ENCODE measurements at places on chromosomes 4 and X.
A peak's percentile ranks its signal among the peaks of the same experiment; 100 is the strongest.

DNA sequence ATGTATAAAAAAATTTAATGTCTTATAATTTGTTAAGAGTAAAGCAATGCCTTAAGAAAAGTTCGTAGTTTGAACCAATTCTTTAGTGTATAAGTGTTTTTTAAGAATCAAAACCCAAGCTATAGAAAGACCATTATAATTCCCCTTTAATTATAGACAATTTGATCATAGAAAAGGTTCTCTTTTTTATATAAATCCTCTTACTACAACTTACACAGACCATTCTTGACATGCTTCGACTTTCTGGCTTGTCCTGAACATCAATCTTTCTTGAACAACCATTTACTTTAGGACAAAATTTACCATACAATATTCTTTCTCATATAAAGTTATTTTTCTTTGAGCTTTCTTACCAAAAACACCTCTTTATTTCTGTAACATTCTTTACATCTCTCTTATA, 330.5 kb upstream of the SPANXN1 start:
- no peak overlapping the region for H3K27ac ChIP-seq
- DNase-seq, result no peak
- H3K4me3 ChIP-seq, result no peak overlapping the region

GRCh38 chr4:74471264-74471663, 26.3 kb downstream of the AREG start:
- no peak for DNase-seq
- H3K4me3 ChIP-seq, result no peak overlapping the region
- H3K27me3 ChIP-seq, result no peaks in the 10 kb centered on the region
- H3K4me1 ChIP-seq, result 0 out of 2 replicates have a peak, but pooled peaks cover 5% of the 10 kb centered on the region
- no peaks in the 10 kb centered on the region for H3K36me3 ChIP-seq
- no peak overlapping the region for H3K27ac ChIP-seq

DNA sequence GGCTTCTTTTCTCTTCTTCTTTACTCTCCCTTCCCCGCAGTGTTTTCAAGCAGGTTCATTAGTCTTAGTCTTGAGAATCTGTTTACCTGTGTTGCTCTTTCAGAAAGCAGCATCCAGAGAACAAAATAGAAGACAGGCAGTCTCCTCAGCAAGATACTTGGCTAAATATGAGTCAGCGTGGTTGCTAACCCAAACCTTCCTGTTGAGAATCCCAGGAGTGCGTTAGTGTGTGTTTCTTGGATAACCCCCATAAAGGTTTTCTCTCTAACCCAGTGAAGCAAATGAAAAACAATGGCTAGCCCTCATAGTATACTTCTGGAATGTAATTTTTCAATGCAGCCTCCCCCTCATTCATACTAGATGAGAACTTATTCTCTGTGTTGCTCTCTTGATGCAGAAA, 41.1 kb downstream of the BMPR1B start:
- no peaks in the 10 kb centered on the region for H3K36me3 ChIP-seq
- DNase-seq, result no peak
- no peaks in the 10 kb centered on the region for H3K4me1 ChIP-seq
- no peak overlapping the region for H3K4me3 ChIP-seq

DNA sequence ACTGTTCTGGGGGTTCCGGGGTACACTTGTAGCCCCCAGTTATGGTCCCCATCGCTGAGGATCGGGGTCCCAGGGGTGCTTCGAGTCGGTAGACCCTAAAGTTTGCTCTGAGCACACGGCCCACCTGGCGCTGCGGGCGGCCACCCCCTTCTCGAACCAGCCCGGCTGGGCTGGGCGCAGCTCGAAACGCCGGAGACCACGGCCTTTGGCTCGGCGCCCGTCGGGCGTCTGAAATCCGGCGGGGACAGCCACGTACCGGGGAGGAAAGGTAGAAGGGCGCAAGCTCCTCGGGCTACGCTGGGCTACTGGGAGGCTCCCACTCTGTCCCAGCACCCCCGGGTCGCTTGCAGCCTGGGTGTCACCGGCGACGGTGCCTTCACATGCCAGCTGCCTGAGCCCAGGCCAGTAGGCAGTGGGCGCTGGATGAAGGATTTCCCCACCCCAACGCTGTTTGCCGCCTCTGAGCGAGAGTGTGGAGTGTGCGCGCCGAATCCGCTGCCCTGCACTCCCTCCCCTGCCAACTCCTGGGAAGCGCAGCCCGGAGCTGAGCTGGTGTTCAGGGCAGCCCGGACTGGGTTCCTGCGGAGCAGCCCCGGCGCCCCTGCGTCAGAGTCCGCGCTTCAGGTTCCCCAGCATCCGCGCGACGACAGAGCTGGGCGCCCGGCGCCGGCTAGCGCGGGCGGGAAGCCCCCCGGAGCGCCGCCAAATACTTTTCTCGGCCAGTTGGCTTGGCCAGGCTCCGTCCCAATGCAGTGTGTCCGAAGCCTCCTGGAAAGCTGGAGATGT, 637 bp downstream of the MAMLD1 start:
- H3K4me3 ChIP-seq, result peak overlapping the region; percentile 55
- no peaks in the 10 kb centered on the region for H3K36me3 ChIP-seq
- no peak overlapping the region for H3K27ac ChIP-seq
- 0 out of 2 replicates have a peak, but pooled peaks cover 2% of the 10 kb centered on the region for H3K4me1 ChIP-seq
- no peak for DNase-seq
- no peaks in the 10 kb centered on the region for H3K27me3 ChIP-seq

GRCh38 chr4:28254003-28254402, 1393.4 kb downstream of the STIM2 start:
- no peak for DNase-seq
- H3K4me3 ChIP-seq, result no peak overlapping the region
- H3K27ac ChIP-seq, result no peak overlapping the region
- H3K4me1 ChIP-seq, result no peaks in the 10 kb centered on the region
- H3K27me3 ChIP-seq, result no peaks in the 10 kb centered on the region

DNA sequence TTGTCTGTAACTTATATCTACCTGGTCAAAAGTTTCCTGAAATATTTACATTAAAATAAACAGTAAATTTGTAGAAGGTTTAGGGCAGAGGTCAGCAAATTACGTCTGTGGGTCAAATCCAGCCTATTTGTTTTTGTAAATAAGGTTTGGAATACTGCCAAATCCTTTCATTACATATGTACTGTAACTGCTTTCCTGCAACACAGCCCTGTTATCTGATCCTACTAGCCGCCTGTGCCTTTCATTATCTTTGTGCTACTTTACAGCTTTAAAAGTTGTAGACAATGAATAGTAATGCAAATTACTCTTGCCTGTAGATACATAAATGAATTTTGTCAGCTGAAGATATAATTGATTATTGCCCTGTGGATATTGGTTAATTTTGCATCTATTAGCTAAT, 369.6 kb upstream of the SLC7A11 start:
- no peak overlapping the region for H3K27ac ChIP-seq
- H3K4me3 ChIP-seq, result no peak overlapping the region
- H3K36me3 ChIP-seq, result no peaks in the 10 kb centered on the region

- no peaks in the 10 kb centered on the region for H3K36me3 ChIP-seq
- H3K27ac ChIP-seq, result peak within 1 kb of the TSS; percentile 52
- H3K4me3 ChIP-seq, result peak within 1 kb of the TSS; percentile 92
- peaks cover 11% of the 10 kb centered on the region for H3K4me1 ChIP-seq
- no peaks in the 10 kb centered on the region for H3K27me3 ChIP-seq
- peak; percentile 56 for DNase-seq
Measured at GRCh38 chr4:102760645-102761295, at the start of gene MANBA. TSS of gene MANBA (minus strand) at chr4:102760968. CDS start at chr4:102760894, 74 bp downstream.

DNA sequence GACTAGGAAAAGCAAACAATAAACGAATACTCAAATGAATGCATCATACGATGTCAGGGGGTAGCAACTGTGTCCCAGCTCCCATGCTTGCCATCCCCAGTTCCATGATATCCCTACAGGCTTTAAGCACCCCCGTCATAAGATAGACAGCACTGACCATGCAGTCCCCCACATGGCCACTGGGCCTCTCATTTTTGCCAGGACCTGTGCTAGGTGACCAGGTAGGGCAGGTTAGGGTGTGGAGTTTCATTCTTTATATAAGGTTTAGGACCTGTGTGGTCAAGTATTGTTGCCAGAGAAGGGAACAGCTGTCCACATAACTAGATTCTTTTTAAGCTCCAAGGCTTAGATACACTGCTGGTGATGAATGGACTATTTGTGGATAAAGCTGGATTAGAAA, 9.7 kb downstream of the PPEF2 start:
- H3K27ac ChIP-seq, result no peak overlapping the region
- H3K4me3 ChIP-seq, result no peak overlapping the region
- H3K27me3 ChIP-seq, result no peaks in the 10 kb centered on the region
- no peaks in the 10 kb centered on the region for H3K4me1 ChIP-seq
- peak; percentile 33 for DNase-seq

DNA sequence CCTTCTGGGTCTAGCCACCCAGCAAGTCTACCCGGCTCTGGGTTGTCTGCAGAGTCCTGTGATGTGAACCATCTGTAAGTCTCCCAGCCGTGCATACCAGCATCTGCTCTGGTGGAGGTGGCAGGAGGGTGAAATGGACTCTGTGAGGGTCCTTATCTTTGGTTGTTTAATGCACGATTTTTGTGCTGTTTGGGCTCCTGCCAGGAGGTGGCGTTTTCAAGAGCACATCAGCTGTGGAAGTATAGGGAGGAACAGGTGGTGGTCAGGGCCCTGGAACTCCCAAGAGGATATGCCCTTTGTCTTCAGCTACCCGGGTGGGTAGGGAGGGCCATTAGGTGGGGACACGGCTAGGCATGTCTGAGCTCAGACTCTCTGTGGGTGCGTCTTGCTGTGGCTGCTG, 66.5 kb upstream of the ZFP42 start:
- no peaks in the 10 kb centered on the region for H3K4me1 ChIP-seq
- H3K36me3 ChIP-seq, result no peaks in the 10 kb centered on the region
- H3K4me3 ChIP-seq, result no peak overlapping the region
- no peak overlapping the region for H3K27ac ChIP-seq

DNA sequence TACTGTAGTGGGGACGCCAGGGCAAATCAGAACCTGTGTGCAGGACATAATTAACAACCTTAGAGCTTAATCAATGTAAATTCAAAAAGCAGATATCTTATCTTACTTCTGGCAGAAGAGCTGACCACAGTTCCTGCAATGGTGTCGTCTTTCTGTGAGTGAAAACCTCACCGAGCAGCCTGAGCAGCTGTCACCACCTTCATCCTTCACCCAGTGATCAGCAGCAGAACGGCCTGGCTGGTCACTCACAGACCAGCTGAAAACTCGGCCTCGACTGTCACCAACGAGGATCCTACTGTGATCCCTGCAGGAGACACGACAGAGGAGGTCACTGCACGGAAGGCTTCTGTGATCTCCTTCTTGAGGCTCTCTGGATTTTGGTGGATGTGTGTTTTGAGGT, 94.2 kb downstream of the CDS1 start:
- H3K36me3 ChIP-seq, result no peaks in the 10 kb centered on the region
- peaks cover 26% of the 10 kb centered on the region for H3K4me1 ChIP-seq

DNA sequence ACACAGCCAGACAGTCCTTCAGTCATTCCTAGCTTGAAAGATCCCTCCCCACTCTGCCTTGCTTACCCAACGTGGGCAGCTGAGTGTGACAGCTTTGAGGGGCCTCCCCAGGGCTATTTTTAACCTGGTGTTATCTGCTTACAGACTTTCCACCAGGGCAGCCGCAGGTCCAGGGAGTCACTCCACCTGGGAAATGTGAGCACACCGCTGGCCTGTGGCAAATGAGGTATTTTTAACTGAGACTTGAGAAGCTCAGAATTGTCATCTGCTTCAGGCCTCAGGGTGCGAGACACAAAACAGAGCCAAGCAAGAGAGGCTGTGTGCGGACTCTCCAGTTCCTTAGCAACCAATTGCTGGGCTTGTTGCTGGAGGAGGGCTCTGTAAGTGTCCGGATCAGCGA, 13.0 kb downstream of the CORIN start:
- no peak for DNase-seq
- no peaks in the 10 kb centered on the region for H3K4me1 ChIP-seq
- no peaks in the 10 kb centered on the region for H3K27me3 ChIP-seq
- no peaks in the 10 kb centered on the region for H3K36me3 ChIP-seq
- H3K27ac ChIP-seq, result no peak overlapping the region

DNA sequence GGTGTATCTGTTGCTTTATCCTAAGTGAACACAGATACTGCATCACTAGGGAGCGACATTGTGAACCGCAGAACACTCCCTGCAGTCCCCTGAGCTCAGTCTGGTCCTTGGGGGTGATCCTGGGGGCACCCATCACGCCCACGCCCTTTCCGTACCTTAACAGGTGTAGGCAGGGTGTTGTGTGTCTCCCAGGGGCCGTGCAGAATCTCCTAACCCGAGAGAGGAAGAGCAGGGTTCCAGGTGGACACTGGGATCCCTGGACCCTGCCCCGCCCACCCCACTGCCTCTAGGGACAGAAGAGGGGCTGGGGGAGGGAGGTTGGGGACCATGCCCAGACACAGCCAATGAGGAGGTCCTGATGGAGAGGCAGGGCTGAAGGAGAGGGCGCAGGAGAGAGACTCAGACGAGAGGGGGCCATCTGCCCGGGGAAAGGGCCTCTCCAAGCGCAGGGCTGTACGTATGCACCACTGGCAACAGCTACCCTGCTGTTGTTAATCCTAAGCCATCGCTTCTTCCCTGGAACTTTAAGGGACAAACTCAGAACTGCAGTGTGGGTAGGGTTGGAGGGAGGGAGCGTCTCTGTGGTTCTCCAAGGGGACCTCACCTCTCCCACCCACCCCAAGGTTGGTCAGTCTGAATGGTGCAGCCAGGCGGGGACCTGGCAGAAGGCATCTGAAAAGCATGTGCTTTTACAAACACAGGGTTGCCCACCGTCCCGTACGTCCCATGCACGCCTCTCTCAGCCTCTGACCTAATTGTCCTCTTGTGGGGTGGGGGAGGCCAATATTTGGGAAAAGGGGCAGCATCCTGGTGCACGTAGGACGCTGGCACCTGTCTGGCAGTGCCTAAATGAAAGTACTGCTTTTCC, 2.5 kb downstream of the P2RY8 start:
- peaks cover 3% of the 10 kb centered on the region for H3K27me3 ChIP-seq
- no peak overlapping the region for H3K4me3 ChIP-seq

DNA sequence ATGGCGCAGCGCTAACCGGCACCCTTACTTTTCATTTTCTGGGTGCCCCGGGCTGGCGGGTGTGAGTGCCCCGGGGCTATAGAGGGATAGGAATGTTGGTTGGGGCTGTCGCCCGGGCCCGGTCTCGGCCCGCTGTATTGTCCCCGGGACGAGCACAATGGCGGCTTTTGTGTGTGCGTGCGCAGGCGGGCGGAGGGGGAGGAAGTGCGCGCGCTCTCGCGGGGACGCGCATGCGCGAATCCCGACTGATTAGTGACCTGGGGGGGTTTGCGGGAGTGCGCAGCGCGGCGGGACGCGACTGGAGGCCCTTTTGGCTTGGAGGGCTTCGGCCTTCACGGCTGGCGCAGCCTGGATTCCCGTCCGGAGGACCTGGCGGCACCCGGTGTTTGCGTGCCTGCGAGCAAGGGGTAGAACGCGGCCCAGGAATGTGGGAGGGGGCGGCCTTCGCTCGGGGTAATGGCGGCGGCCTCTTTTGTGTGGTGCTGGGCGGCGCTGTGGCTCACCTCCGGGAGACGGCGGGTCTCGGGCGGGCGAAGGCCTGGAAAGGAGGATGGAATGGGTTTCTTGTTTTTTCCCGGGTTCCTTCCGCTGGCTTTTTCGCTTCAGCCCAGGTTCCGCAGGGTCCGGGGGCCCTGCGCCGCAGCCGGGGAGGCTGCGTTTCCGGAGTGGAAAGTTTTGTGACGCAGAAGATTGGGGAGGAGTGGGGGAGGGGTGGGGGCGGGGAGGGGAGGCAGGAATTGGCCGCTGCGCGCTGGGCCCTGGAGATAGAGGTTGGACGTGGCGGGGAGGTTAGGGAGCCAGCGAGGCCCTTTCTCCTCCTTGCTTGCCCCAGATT, 618 bp downstream of the DDX3X start:
- H3K4me3 ChIP-seq, result peak overlapping the region; percentile 81
- H3K27ac ChIP-seq, result peak overlapping the region; percentile 96
- peaks cover 31% of the 10 kb centered on the region for H3K36me3 ChIP-seq
- no peak for DNase-seq
- H3K4me1 ChIP-seq, result peaks cover 44% of the 10 kb centered on the region
